ENCODE measurements at places on chromosomes 4 and X.

- DNase-seq: no peak
These were observed 514.3 kb downstream of the PCDH7 start for GRCh38 chr4:31234494-31234893.

GRCh38 chr4:47118192-47118929 is 87.0 kb downstream of the GABRB1 start:
- no peak for DNase-seq

DNA sequence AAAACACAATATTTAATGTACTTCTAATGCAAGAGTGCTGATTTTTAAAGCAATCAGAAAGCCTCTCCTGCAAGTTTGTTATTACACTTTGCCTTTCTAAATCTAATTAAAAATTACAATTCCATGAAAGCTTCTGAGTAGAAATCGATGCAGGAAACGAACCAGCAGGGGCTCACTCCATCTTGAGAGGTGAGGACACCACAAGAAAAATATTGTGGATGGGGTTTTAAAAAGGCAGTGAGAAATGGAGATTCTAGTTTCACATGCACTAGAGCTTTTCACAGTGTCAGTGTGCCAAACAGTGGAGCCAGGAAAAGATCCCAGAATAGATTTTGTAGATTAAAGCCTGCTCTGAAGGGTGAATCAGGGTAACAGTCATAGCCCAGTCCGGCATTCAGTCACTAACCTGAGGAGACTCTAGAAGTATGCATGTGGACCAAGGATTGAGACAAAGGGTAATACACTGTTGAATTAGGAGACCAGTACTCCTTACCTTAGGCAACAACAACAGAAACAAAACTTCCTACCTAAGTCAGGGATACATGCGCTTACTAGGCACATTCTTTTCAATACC is 362.3 kb downstream of the NAF1 start:
- no peak for DNase-seq

DNA sequence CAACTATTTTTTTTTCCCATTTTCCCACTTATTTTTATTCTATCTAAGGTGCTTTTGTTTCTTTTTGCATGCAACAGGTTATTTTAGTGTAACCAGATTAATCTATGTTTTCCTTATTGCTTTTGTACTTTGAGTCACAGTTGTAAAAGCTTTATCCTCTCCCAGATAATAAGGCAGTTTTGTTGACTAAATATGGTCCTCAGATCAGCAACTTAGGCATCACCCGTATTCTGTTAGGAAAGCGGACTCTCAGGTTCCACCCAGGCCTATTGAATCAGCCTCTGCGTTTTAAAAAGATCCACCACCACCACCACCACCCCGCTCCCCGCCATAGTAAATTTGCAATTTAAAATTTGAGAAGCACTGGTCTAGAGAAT is 58.6 kb upstream of the USP9X start:
- no peak for DNase-seq

Measured in stimulated activated CD8-positive, alpha-beta memory T cell treated with anti-CD3 and anti-CD28 coated beads, Interleukin-4, amount 100 ng/mL, for 4 hours (primary cell).